ENCODE measurements at places on chromosomes 1 and 21.

DNA sequence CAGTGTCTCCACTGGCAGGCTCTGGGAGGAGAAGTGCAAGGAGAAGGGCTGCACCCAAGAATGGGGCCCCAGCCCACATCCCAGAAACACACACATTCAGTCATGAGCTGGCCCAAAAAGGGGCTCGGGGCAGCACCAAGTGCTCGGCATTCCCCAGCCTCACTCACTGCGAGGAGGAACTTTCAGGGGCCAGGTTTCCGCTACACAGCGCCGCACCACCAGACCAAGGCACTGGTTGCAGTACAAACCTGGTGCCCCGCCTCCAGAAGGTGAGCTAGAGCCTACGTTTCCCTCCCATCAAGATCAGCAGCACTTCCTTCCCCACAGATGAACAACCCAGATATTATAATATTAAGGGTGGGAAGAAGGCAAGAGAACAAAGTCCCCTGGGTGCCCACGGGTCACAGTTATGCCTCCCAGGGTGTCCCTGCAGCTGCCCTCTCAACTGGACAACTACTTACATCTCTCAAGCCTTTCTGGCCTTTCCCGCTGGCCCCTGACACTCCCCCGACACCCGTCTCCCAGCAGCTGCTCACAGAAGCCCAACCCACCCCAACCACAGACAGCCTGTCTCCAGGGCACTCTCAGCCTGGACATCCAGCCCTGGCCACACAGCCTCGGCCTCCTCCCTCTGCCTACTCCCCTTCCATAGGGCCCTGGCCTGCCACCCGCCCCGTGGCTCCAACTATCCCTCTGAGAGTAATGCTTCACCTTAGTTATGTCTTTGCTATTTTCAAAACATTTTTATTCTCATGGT lies 3.8 kb downstream of the PBXIP1 start:
- no peak for DNase-seq

DNA sequence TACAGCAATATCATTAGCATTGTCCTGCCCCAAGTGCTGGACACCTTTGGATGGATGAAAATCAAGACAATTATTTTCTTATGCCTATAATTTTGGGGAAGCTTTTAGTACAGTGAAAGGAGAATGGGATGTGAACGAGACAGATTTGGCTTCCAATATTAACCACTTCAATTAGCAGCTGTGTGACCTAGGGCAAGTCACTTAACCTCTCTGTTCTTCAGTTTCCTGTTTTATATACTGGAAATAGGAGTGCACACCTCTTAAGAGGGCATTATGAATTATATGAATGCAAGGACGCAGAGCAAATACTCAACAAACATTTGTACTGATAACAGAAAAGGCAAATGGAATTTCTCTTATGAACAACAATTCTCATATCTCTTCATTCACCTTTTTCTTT lies 18.5 kb downstream of the CYP2J2 start:
- no peak for DNase-seq

DNA sequence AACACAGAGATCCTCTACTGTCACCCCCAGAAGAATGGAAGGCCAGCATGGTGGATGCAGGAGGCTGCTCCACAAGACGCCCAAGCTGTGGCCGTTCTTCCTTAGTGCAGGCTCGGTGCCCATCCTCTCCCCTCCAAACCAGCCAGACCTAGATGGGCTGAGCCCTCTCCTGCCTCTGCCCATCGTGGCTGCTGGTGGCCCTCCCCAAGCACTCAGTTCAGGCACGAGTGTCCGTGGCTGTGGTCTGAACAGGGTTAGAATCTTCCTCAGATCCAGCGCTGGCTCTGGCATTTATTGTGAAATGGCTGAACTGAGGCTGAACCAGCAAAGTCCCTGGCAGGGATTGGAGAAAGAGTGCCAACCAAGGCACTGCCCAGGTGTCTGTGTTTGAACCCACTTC lies 59.5 kb downstream of the TRIM11 start:
- DNase-seq = no peak

- DNase-seq = no peak
Observed at GRCh38 chr21:40227096-40227495, 359.9 kb downstream of the PCP4 start.

DNA sequence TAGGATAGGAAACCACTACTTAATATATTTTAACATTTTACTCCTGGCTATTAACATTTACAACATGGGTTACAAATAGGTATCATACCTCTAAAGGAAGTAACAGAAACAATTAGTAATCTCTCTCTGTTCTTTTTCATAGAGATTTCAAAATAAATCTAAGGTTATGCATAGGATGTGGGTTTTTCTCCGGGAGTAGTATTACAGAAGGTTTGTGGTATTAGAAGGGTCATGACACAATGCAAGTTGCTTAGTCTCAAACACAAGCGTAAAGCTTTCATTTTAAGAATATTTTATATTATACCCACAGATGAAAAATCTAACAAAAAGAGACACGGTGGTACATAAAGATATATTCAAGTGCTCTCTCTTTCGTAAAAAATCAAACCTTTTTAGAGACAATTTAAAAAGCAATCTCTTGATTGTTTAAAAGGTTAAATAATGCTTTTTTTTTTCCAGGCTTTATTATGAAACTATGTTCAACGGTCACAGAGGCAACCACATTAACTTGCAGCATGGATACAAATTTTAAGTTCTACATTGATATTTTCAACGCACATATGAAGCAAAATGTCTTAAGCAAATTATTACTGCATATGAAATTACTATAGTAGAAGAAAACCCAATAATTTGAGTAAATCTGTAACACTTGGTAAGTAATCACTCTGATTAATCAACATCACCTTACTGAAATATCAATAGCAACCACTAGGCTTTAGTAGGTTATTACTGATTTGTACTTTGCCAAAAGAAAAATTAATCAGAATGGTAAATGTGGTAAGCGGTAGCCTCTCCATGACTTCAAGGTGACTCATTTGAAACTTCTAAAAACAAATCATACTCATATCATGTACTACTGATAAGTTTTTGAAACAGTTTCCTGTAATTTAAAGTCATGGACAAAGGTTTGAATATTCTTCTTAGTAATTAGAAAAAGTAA lies 97.4 kb upstream of the GFI1 start:
- DNase-seq = no peak

GRCh38 chr21:45545691-45546531 lies 3.7 kb upstream of the SLC19A1 start:
- no peak for DNase-seq

- no peak for DNase-seq
Observed at GRCh38 chr21:35366394-35367080, 317.4 kb upstream of the RUNX1 start.

DNA sequence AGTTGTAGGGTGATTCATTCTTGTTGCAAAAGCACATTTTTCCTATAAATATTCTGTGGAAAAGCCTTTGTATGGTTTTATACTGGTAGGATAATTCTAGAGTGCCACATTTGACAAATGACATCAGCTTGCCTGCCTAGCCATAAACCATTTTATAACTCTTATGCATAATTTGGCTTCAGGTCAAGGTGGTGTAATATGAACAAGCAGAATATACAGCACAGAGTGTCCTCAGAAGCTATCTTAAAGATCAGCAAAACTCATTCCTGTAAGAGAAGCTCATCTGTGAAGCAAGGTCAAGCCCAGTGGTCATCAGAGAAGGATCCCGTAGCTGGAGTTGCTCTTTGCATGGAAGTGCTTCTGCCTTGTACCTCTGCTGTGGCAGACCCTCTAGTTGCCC lies 24.0 kb upstream of the C1orf21 start:
- DNase-seq = no peak

DNA sequence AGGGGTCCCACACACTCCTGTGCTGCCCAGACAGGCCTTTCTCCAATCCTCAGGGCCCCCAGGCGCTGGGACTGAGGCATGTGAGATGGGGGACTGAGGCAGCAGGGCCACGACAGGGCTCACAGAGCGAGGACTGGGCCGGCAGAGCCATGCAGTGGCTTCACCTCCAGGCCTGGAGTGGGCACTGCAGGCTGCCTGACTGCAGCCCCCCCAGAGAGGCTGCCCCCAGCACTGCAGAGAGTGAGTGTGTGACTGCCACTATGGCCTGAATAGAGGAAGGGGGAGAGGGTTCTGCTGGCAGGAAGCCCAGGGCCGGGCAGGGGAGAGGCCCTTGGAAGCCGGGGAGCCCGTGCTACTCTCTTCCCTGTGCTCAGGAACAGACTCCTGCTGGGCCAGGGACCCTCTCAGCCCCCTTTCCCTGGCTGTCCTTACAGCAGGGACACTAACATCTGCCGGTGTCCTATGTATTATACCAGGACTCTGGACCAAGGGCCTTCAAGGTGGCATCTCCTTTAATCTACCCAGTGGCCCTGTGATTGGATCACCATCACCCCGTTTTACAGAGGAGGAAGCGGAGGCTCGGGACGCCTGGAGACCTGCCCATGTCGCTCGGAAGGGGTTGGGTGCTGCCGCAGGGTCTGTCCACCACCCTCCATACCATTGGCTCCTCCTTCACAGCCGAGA lies 20.2 kb upstream of the PLEKHG5 start:
- no peak for DNase-seq

GRCh38 chr1:51791888-51792287 lies 86.6 kb downstream of the NRDC start:
- DNase-seq = no peak

DNA sequence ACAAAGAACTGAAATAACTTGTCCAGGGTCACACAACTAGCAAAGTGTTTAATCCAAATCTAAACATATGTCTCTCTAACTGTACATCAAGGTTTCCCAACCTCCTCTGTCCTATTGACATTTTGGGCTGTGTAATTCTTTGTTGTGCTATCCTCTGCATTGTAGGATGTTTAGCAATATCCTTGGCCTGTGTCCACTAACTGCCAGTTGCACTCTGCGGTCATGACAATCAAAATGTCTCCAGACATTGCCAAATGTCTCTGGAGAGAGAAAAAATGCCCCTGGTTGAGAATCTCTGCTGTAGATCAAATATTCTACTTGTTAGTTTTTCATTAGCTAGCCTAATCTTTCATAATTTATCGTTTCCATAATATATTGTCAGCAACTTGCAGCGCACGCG lies 353.4 kb upstream of the NEGR1 start:
- no peak for DNase-seq

DNA sequence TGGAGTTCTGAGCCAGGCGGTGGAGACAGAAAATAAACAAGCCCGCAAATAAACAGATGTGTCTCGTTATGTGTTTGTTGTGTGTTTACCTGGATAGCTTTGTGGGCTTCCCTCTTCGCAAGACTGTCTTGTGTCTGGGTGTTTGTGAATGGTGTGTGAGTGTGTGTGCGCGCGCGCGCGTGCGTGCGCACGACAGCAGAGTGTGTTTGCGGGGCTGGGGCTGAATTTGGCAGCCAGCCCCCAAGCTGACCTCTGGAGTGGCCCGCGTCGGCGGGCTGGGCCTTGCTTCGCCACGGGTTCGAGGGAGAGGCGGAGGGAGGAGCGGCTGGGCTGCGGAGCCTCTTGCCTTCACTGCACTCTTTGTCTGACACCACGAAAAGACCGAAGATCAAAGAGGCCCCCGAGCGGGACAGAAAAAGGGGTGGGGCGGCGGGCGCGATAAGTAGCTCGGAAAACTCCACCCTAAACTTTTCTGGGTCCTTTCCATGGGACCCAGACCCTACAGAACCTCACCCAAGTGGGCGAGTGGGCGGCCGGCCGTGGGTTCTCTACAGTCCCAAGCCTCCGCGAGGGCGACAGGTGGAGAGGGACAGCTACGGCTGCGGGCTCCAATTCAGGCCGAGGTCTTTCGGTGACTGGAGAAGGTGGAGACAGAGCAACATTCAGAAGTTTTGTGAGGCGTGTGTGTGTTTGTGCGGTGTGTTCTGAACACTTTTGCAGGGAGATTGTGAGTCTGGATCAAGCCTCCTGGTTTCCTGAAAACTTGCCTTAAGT lies 14.5 kb downstream of the PAX7 start:
- DNase-seq = no peak

- DNase-seq = no peak
Observed at GRCh38 chr1:233368106-233368788, 40.7 kb downstream of the MAP3K21 start.

- no peak for DNase-seq
Observed at GRCh38 chr1:211257826-211258225, 1.3 kb upstream of the RCOR3 start.

- no peak for DNase-seq
Observed at GRCh38 chr1:65717815-65718454, 74.8 kb upstream of the PDE4B start.

DNA sequence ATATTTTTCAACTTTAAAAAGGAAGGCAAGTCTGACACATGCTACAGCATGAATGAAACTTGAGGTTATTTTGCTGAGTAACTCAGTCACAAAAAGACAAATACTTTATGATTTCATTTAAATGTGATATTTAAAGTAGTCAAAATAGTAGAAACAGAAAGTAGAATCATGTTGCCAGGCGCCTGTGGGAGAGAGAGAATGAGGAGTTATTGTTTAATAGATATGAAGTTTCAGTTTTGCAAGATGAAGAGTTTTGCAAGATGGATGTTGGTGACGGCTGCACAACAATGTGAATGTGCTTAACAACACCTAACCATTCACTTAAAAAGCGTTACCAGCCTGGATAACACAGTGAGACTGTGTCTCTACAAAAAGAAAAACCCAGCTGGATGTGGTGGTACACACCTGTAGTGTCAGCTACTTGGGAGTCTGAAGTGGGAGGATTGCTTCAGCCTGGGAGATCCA lies 20.7 kb upstream of the ATP1A1 start:
- no peak for DNase-seq

GRCh38 chr1:155037043-155037442 lies 3.4 kb downstream of the DCST1 start:
- DNase-seq = no peak

DNA sequence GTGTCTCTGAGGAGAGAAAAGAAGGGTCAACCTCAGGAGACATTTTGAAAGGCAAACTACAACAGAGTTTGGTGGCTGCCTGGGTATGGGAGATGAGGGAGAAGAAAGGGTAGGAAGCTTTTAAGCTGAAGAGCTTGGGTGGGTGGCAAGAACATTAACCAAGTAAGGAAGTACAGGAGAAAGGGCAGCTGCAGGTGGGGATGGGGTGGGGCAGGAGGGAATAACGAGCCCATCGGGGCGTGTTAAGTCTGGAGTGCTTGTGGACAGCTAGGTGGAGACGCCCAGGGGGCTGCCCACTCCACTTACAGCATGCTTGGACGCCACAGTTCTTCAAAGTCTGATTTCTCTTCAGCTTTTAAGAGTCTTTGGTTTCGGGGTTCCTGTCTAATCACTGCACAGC lies 42.8 kb downstream of the TTC13 start:
- no peak for DNase-seq

DNA sequence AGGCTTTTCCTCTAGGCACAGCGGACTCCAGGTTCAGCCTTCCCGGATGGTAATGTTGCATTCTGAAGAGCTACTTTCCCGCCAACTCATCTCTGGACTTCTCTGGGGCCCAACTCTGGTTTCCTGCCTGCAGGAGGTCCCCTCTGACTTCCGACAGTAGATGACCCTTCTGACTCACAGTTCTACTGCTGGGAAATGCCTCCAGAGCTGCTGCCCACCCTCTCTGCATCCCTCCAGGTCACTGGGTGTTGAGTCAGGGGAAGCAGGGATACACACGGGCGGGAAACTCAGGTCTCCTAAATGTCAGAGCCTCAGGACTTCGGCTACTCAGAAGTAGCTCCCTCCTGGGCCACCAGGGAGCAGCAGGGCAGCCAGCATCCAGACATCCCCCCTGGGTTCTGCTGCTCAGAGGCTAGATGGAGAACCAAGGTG lies 2.1 kb upstream of the KIF21B start:
- DNase-seq = no peak
